Stimulated activated CD4-positive, alpha-beta T cell treated with anti-CD3 and anti-CD28 coated beads, Interleukin-15, amount 100 ng/mL, for 1 hour (primary cell): ENCODE measurements at places on chromosomes 13 and 19.

DNA sequence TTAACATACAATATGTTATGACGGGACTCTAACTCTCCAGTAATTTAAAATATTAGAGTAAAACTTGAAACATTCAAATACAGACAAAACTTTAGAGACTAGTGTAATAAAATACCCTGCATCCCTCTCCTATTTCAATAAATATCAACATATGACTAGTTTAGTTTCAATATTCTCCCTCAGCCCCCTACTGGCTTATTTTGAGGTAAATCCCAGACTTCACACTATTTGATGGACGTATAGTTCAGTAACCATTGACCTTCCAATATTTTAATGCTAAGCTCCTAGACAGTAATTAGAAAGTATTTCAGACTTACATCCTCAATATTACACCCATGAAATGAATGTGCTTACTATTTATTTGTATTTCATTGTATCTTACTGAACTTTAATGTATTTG is 180.7 kb upstream of the STARD13 start:
- DNase-seq: no peak

DNA sequence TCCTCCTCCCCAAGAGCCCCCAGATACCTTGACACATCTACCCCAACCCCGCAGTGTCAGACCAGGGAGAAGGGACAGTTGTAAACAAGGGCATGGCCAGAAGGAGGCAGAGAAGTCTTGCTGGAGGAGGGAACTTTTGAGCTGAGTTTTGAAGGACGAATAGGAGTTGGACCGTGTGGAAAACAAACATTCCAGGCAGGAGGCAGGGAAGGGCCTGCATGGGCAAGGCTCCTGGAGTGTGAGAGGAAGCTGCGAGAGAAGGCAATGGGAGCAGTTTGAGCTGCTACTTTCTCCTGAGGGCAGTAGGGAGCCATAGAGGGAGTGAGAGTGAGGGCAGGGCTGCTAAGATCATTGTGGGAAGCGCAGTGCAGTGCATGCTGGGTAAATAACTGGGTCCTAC is 23.3 kb downstream of the IL12RB1 start:
- DNase-seq: no peak

DNA sequence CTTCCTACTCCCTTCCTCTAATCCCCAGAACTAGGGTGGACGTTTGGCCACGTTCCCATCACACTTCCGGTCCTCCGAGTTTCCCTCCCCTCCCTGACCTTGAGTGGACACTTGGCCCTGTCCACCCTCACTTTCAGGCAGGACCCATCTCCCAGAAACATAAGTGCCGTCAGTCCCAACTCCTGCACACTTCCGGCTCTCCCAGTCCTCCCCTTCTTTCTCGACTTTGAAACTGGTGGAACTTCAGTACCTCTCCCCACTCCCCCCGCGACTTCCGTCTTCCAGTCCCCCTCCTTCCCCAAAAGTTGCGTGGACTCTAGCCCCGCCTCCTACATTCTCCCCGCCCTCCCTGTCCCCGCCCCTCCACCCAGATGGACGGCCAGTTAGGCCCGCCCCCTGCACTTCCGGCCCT is 278 bp upstream of the ZNF274 start:
- DNase-seq: no peak

- no peak for DNase-seq
Observed at GRCh38 chr19:3471954-3472655, 8.2 kb downstream of the SMIM24 start.

GRCh38 chr13:111158136-111158805 is 43.2 kb downstream of the ARHGEF7 start:
- DNase-seq: no peak

DNA sequence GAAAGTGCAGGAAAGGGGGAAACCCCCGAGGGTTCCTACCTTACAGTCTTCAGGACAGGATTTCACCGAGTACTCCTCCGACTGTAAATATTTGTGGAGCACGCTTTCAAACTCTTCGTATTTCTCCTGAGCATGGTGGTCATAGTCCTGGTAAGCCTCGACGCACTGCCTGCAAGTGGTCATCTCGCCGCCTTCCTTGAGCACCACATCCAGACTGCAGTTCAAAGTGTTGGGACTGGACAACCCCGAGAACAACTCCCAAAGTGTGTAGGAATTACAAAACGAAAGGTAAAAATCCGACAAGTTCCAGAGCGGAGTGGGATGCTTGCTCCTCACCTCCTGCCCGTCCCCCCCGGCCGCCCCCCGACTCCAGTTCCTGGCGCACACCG is 349.7 kb downstream of the LIG4 start:
- DNase-seq: no peak

GRCh38 chr19:51691584-51692428 is 1.3 kb upstream of the SPACA6 start:
- no peak for DNase-seq

DNA sequence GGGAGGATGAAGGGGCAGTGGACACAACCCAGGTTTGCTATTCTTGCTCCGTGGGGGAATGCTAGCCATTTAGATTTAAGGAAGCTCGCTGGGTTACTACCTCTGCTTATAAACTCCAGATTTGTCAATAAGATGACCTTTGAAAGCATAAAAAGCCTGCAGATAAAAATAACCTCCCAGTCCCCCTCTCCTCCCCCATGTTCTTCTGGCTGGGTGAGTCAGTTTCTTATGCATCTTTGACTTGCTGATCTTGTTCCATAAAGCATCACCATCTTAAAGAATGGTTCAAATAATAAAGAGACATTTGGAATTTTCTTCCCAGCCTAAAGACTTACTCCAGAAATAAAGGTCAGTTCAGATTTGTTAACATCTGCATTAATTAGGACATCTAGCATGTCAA is 118.3 kb upstream of the RNF113B start:
- no peak for DNase-seq

DNA sequence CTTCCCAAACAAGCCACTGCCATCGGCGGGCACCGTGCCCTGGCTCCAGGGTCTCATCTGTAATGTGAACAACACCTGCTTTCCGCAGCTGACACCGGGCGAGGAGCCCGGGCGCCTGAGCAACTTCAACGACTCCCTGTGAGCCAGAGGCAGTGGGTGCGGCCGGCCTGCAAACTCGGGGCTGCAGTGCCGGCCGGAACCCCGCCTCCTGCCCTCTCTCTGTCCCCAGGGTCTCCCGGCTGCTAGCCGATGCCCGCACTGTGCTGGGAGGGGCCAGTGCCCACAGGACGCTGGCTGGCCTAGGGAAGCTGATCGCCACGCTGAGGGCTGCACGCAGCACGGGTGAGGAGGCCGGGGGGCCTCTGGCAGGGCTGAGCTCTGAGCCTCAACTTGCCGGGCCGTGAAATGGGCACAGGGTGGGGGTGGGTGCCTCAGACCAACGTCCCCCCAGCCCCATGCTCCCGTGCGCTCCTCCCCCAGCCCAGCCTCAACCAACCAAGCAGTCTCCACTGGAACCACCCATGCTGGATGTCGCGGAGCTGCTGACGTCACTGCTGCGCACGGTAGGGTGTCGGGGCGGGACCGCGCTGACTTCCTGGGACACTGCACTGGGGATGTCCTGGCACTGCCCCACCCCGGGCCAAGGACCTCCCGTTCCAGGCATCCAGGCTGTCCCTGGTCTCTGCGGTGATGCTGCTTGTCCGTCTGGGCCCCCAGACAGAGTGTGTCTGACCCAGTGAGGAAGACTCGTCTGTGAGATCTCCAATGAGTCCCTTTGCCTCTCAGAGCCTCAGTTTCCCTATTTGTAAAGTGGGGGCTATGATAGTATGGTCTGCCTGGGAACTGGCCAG is 2.2 kb downstream of the ABCA7 start:
- no peak for DNase-seq

DNA sequence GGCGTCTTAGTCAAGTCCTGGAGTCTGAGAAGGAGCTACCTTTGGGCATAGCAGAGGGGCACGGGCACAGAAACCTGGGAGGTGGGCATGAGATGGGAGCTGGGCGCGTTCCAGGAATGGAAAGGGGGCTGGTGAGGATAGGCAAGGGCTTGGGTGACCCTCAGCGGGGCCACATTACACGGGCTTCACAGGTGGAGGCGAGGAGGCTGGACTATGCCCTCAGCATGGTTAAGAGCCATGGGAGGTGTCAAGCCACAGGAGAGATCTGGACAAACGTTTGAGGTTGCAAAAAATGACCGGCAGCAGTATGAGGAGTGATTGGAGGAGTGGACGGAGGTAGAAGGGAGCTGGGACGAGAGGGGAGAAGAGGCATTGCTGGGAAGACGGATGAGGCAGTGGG is 21.5 kb downstream of the NECTIN2 start:
- DNase-seq: no peak

DNA sequence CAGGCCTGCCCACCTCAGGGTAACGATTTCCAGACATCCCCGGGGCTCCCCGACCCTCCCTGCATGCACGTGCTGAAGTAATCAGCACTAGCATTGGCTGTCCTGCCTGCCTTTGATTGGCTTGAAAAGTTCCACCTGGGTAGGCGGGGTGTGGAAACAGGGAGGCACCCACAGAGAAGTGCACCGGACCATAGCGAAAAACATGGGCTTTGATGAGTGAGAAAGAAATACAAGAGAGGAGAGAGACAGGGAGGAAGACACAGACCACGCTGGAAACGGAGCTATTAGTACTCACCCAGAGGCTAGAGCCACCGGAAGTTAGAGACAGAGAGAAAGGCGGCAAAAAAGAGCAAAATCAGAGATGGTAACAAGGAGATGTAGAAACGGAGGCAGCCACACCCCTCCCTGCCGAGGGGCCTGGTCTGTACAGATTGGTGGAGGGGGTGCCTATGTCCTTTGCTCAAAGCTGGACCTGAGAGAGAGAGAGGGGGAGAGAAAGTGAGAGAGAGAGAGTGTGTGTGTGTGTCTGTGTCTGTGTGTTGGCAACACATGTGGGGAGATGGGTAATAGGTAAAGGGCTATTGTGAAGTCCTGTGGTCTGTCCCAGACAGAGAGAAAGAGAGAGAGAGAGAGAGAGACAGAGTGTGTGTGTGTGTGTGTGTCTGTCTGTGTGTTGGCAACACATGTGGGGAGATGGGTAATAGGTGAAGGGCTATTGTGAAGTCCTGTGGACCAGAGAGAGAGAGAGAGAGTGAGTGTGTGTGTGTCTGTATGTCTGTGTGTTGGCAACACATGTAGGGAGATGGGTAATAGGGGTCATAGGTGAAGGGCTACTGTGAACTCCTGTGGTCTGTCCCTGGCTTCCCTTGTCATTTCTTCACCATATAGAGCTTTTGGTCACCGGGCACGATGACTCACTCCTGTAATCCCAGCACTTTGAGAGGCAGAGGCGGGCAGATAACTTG is 2.9 kb downstream of the CGB3 start:
- no peak for DNase-seq

- DNase-seq: peak; percentile 38
Observed at GRCh38 chr19:14147797-14148605, 11.6 kb upstream of the ASF1B start.

DNA sequence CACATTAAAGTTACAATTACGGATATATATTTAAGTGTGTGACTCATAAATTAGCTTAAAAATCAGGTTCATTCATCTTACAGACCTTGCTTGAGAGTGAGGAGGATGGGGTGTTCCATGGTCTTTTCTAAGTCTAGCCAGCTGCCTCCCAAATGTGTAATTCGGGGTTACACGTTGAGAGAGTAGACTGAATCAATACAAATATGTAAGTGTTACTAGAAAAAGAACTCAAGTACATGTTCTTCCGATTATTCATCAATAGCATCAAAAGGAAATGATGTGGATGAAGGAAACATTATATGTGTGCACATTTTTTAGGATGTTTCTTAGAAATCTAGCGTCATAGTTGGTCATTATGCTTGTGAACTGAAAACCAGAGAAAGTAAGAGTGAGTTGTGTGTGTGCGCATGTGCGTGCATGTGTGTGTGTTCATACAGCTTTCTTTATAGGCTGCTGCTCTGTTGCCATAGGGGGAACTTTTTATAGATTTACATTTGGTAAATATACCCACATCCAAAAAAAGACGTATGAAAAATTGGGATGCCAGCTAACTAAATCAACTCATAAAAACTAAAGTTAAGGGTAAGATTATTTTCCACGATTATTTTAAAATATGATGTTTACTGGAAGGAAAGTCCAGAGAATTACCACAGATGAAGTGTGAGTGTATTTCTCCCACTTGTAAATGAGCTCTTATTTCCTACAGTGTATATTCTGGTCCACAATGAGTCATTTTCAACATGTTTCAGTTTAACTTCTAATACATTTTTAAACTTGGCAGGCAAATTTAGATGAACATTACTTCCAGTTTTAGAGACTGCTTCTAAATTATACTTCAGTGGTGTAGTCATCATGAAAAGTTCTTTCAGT is 82.4 kb downstream of the PIBF1 start:
- no peak for DNase-seq

GRCh38 chr19:41587101-41587837 is 11.3 kb downstream of the CEACAM21 start:
- DNase-seq: no peak

DNA sequence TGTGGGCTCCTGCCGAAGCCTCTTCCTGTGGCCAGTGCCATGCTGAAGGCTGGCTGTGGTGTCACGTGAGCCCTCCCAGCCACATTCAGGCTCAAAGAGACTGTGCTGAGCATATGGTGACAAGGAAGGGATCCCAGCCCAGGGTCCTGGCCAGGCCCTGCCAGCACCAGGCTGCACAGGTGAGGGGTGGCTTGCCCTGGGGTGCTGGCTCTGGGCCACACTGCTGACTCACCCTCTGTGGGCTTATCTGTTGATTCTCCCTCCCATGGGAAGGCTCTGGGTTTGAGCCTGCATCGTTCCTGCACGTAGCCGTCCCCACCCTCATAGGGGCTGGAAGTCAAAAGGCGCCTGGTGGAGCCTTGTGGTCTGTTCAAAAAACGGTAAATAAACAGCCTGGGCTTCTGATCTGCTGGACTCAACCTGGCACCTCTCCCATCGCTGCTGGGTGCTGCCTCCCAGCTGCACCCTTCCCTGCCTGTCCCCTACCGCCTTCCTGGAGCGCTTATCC is 31.1 kb downstream of the DNM2 start:
- no peak for DNase-seq

- DNase-seq: no peak
Observed at GRCh38 chr13:91868351-91868750, 469.9 kb downstream of the GPC5 start.

- DNase-seq: no peak
Observed at GRCh38 chr13:72521940-72522661, 205.3 kb downstream of the MZT1 start.

DNA sequence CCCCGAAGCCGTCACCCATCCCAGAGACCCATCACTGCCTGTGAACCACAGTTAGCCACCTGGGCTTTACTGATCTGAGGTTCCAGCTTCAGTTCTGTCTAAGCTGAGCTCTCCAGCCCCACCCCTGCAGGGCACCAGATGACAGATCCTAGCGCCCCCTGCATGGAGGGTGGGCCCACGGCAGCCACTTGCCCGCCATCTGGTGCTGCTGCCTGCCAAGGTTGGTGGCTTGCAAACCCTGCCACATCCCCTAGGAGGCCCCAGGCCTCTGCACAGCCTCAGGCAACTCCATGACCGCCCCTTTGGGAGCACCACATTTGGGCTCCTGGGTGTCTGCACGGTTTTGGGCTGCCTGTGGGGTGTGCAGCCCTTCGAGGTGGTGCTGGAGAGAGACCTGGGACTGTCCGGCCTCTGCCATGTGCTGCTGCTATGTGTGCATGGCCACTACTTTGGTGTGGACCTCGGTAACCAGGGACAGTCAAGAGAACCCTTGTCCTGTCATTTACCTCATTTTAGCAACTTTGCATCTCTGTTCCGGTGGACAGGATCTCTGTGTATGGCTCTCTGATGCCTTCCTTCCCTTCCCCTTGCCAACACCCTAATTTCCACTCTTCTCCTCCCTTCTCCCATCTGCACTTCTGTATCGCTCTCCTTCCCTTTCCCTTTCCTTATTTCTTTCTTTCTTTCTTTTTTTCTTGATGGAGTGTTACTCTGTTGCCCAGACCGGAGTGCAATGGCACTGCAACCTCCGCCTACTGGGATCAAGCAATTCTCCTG is 17.4 kb upstream of the SDHAF1 start:
- DNase-seq: no peak
